Diencephalon (tissue), 1 donor: ENCODE measurements at places on chromosomes 3 and 15. TPM values are rescaled to one million over a fixed set of nuclear protein-coding genes. Genes with fewer than 3 reads are reported as not detected.

IMPG2 gene
- total RNA-seq, result 6.9 TPM

CORO2B gene
- total RNA-seq, result 19.6 TPM

KNG1 gene
- total RNA-seq, result not detected

OR5H1 gene
- total RNA-seq, result not detected

PPP2R3A gene
- total RNA-seq, result 26.1 TPM

WNT5A gene
- 16.4 TPM for total RNA-seq

XIRP1 gene
- total RNA-seq, result under 0.01 TPM

MAN2A2 gene
- 45.0 TPM for total RNA-seq

GATM gene
- 146 TPM for total RNA-seq

ABI3BP gene
- 1.8 TPM for total RNA-seq

UBE3A gene
- total RNA-seq, result 204 TPM

PPP1R14D gene
- total RNA-seq, result not detected

LAMB2 gene
- 78.2 TPM for total RNA-seq

ATG3 gene
- total RNA-seq, result 46.1 TPM

FMN1 gene
- total RNA-seq, result 2.1 TPM

GADL1 gene
- total RNA-seq, result 4.8 TPM

EOMES gene
- total RNA-seq, result 1.6 TPM

GHRL gene
- total RNA-seq, result not detected

PARP16 gene
- total RNA-seq, result 9.5 TPM

CCDC71 gene
- total RNA-seq, result 13.8 TPM

CPLX3 gene
- 0.92 TPM for total RNA-seq

PCLAF gene
- total RNA-seq, result 7.8 TPM

FANCD2OS gene
- not detected for total RNA-seq

PRSS50 gene
- not detected for total RNA-seq

PLSCR5 gene
- total RNA-seq, result 3.0 TPM

ATP13A5 gene
- 0.92 TPM for total RNA-seq

EPHA3 gene
- total RNA-seq, result 55.6 TPM

RTP3 gene
- total RNA-seq, result not detected

PLSCR2 gene
- not detected for total RNA-seq

RARB gene
- total RNA-seq, result 31.1 TPM

GOLGA6B gene
- total RNA-seq, result not detected

C3orf49 gene
- not detected for total RNA-seq

IL17RB gene
- total RNA-seq, result 9.0 TPM

HYKK gene
- 0.92 TPM for total RNA-seq

GFM1 gene
- 77.3 TPM for total RNA-seq

XPC gene
- 18.9 TPM for total RNA-seq

DUOX1 gene
- total RNA-seq, result under 0.01 TPM

CP gene
- 12.0 TPM for total RNA-seq

BFSP2 gene
- total RNA-seq, result not detected

PTPRG gene
- 104 TPM for total RNA-seq

CACNA2D3 gene
- total RNA-seq, result 69.7 TPM

ALDH1A3 gene
- total RNA-seq, result 1.6 TPM

ALCAM gene
- 181 TPM for total RNA-seq

MUC4 gene
- 0.46 TPM for total RNA-seq

THSD4 gene
- 4.6 TPM for total RNA-seq

TM4SF4 gene
- 0.92 TPM for total RNA-seq

LEKR1 gene
- total RNA-seq, result 1.6 TPM

ZNF662 gene
- total RNA-seq, result 16.6 TPM

CCDC80 gene
- 10.4 TPM for total RNA-seq

GCSAM gene
- total RNA-seq, result not detected

RARRES1 gene
- total RNA-seq, result 1.4 TPM

ANAPC13 gene
- total RNA-seq, result 55.6 TPM

TUBGCP5 gene
- total RNA-seq, result 28.8 TPM
